ENCODE measurements at places on chromosomes 2 and 18. TPM values are rescaled to one million over a fixed set of nuclear protein-coding genes. Genes with fewer than 3 reads are reported as not detected.

GRCh38 chr2:213068676-213069359, 82.6 kb downstream of the IKZF2 start:
- DNase-seq, result no peak

DNA sequence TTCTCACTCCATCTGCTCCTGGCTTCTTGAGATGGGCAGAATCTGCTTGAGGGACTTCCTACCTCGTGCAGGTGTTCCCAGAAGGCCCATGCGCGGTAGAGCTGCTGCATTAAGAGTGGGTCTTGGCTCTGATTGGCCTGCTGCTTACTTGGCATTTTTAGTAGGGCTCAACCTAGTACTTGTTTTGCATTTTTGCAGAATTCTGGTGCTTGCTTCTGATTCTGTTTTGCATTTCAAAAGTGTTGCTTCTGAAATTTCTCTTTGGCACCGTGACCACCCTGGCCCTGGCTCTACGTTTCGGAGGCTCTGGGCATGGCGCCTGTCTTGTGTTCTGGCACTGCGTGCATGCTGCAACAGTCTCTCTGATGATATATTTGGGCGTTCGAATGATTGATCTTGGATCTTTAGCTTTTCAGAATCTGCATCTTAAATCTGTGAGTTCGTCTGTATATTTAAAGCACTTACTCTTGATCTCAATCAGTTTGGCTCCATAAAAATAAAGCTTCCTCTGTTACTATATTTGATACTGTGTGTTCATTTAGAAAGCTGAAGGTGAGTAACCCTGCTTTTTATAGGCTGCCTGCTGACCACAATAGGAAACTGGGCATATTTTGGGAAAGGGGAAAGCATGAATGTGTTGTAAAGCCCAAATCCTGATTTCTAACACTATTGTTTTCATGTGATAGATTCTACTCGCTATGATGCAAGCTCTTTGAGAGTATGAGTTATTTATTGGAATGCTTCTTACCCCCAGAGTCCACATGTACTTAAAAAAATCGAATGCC, 22.2 kb downstream of the EFR3B start:
- no peak for DNase-seq

The CWC22 gene
- total RNA-seq, result 27.7 TPM

The KIAA2012 gene
- not detected for total RNA-seq

The C2orf74 gene
- 10.0 TPM for total RNA-seq

The IL1RN gene
- not detected for total RNA-seq

DNA sequence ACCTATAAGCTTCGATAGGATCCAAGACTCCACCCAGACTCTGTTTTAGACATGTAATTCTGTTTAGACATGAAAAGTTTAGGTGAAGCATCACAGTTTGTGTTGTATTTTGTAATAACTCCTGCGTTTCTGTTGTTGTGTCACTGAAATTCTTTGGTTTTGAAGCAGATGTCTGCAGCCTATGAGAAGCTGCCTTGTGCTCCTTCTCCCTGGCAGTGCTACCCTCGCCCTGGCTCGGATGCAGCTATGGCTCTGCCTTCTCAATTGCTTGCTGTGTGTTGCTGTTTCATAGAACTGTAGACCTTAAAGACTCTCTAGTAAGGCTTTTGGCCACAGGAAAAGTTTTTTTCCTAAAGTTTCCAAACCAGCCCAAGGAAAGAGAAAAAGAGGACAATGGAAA, 40.2 kb upstream of the ZNF638 start:
- no peak for DNase-seq

The FBXO41 gene
- 7.1 TPM for total RNA-seq

The SLC9A4 gene
- 0.62 TPM for total RNA-seq

DNA sequence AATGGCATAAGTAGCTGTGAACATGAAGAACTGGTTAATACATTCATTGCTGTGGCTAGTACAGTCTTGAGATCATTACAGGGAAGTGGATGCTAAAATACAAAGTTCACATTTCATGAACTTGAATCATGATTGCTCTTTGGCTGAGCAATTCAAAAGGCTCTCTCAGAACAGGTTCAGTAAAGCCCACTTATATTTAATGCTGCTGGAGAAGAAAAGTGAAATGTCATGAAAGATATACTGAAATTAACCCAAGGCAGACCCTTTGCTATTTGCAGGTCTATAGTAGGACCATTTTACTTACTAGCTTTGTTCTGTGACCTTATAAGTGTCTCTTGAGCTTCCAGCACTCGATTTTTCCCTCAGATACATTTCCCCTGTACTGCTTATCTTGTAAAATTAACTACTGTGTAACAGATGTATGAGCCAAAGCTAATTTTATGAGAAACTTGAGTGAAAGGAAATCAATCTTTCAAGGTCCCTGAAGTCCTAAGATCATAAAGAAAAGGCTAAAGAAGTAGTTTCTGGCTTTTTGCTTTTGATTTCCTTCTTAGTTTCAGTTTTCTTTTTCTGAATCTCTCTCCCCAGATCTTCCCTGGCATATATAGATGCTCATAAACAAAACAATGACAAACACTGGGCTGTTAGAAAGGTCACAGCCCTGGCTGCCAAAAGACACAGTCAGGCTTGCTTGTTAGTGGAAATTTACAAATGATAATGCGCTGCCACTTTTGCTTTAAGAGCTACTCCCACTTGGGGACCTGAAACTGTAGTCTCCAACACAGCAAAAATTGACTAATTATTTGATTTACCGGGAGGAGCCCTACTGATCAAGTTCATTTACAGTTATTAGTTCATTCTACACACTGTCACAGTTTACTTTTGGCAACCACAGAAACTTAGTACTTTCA, 132.7 kb upstream of the XPO1 start:
- DNase-seq, result no peak

The RGPD6 gene
- total RNA-seq, result 48.2 TPM

DNA sequence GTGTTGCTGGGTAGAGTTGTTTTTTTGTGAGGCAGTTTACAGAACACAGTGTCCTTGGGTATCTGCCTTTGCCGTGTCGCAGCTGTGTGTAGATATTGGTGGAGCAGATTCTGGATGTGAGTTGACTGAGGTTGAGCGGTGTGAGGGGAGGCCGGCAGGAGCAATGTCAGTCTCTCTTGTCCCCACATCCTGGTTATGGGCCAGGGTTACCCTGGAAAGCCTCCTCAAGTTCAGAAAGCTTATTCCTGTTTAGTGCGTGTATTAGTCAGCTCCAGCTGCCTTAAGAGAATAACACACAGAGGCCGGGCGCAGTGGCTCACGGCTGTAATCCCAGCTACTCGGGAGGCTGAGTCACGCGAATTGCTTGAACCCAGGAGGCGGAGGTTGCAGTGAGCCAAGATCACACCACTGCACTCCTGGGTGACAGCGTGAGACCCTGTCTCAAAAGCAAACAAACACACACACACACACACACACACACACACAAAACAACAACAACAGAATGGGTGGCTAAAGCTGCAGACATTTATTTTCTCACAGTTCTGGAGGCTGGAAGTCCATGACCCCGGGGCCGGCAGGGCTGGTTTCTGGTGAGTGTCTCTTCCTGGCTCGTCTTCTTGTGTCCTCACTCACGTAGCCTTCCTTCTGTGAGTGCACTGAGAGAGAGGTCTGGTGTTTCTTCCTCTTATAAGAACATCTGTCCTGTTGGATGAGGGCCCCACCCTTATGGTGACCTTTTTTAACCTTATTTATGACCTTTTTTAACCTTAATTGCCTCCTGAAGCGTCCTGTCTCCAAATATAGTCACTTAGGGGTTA, 5.1 kb downstream of the NCK2 start:
- DNase-seq, result no peak

The KCNG2 gene
- total RNA-seq, result not detected

DNA sequence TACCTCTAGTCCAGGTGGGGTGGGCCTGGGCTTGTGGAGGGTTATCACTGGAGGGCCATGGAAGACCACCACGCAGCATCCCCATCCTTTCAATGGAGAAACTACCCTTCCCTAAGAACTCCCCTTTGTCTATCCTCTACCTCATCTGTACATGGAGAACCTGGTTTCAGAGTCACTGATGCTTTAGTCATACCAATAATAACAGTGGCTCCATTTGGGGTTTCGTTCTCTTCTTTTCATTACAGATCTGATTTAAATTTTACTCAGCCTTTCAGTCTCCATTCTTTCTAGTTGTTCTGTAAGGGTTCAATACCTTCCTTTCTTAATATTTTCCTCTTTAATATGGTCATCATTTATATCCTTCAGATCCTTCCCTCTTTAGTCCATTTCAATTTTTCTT, 54.6 kb upstream of the ZFP36L2 start:
- DNase-seq, result no peak

The CFC1 gene
- 27.7 TPM for total RNA-seq

DNA sequence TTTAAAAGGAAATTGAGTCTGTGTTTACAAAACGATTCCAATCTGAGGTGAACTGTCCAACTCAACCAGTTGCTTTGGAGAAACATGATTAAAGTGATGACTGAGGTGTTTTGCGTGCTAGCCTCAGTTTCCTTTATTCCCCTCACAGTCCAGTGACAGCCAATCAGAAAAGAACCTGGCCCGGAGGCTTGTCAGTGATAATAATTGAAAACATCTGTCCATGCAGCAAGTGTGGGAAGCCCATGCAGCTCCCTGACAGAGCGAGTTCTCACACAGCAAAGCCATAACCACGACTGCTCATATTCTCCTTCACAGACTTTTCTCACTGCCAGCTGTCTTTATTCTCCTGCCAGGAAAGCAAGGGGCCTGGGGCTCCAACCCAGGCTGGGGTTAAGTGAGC, 613.4 kb downstream of the ARHGAP15 start:
- DNase-seq, result no peak

Data from progenitor cell of endocrine pancreas (in vitro differentiated cells).